ENCODE measurements at places on chromosomes 7 and 10.

- DNase-seq, result no peak
These were observed 25.5 kb upstream of the C10orf67 start for GRCh38 chr10:23370106-23370505.

- no peak for DNase-seq
These were observed 95.2 kb downstream of the VOPP1 start for GRCh38 chr7:55476852-55477780.

- no peak for DNase-seq
These were observed 874 bp downstream of the CISD1 start for GRCh38 chr10:58269782-58270290.

DNA sequence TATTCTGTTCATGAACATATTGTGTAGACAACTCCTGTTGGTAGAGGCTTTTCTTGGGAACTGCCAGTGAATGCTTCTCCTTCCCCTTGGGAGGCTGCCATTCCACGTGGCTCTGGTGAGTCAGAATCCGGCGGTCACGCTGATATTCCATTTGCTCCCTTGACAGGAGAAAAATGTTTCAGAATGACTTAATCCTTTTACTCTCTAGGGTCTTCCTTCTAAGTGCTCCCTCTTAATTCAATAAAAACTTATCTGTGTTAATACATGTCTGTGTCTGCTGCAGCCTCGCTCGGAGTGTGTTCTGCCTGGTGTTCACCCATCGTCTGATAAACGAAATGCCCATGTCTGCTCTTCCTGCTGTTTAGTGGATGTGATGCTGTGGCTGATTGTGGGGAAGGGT, 278.6 kb downstream of the ARHGAP12 start:
- no peak for DNase-seq

DNA sequence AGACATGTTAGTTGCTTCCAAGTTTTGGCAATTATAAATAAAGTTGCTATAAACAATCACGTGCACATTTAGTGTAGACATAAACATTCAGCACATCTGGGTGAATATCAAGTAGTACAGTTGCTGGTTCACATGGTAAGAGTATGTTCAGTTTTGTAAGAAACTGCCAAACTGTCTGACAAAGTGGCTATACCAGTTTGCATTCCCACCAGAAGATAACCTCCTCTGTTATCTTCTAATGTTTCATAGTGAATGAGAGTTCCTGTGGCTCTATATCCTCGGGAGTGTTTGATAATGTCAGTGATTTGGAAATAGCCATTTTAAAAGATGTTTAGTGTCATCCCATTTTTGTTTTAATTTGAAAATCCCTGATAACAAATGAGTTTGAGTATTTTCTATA, 259.6 kb upstream of the PLXDC2 start:
- no peak for DNase-seq

DNA sequence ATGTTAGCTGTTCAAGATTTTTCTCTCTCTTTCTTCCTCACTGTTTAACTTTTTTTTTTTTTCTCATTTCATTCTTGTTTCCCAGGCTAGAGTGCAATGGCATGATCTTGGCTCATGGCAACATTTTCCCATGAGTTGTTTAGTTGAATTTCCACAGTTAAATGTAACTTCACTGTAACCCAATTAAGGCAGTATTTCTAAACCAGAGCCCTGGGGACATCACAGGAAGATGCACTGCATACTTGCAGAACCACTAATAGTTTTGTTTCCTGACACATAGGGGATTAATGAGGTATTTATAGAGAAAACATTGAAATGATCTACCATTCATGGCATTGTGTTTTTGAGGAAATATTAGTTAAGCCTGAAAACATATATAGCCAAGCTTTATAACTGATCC, 795.6 kb upstream of the GHITM start:
- no peak for DNase-seq

GRCh38 chr10:126569513-126570244, 100.8 kb downstream of the C10orf90 start:
- no peak for DNase-seq

DNA sequence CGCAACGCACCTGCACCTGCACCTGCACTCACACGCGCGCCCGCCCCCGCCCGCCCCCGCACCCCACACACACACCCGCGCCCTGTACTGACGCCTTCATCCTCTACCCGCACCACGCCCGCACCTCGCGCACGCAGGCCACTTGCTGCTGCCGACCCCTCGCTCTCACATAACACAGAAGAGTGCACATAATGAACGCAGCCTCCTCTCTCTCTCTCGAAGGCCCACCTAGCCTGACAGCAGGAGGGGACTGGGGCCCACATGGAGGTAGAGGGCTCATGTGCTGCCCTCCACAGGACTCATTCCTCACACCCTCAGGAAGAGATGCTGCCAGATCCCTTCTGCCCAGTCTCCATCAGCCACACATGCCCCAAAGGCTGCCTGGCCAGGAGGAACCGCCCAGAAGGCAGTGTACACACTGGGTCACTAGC, 432 bp upstream of the CAMK2B start:
- no peak for DNase-seq

DNA sequence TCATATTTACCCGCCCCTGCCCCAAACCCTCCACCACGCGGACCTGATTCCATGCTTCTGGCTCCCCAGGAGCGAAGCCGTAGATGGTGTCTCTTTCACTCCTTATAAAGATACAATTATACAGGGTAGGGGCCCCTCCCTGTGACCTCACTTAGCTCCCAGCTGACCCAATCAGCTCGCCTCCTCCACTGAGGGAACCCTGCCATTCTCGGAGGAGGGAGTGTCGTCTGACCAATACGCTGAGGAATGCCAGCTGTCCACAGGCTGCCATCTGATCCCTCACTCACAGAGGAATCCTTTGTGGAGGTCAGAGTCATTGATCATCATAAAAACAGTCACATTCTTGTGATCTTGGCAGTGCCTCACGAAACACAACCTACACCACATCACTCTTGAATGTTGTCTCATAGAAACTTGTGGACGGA, 67.5 kb upstream of the INSIG1 start:
- DNase-seq, result no peak

GRCh38 chr7:101882595-101883564, 65.5 kb downstream of the CUX1 start:
- DNase-seq, result no peak

DNA sequence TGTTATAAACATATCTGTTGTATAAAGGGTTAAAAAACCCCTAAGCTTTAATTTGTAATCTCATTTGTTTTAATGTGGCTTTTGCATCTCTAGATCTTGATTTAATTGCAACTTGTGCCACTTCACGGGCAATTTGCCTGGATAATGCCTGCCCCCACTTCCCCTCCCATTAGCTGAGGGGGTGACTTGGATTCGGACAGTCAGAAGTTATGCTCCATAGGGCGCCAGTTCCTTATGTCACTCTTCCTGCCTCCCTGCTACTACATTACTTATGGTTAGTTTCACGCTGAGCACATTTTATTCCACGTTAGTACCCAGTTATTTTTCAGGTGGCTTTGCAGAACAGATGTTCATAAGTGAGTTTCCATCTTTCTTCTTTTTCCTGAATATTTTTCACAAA, 1015.2 kb upstream of the PHF14 start:
- DNase-seq, result no peak

DNA sequence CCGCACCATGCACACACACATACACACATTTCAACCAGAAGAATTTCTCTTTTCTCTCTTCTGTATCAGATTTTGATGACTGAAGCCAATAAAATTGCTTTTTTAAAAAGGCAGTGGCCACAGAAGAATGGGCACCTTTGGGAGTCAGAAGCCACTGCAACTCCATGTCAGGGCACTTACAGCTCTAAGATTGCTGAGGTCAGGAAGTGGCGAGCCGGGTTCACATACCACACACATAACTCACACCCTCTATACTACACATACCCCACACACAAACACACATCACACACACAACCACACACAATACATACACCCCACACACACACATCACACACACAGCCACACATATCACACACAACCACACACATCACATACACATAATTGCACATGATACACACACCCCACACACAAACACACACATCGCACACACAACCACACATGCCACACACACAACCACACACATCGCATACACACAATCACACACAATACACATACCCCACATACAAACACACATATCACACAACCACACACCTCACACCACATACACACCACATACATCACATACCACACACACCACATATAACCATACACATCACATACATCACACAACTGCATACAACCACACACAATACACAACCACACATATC, 31.2 kb downstream of the GPRIN2 start:
- no peak for DNase-seq

DNA sequence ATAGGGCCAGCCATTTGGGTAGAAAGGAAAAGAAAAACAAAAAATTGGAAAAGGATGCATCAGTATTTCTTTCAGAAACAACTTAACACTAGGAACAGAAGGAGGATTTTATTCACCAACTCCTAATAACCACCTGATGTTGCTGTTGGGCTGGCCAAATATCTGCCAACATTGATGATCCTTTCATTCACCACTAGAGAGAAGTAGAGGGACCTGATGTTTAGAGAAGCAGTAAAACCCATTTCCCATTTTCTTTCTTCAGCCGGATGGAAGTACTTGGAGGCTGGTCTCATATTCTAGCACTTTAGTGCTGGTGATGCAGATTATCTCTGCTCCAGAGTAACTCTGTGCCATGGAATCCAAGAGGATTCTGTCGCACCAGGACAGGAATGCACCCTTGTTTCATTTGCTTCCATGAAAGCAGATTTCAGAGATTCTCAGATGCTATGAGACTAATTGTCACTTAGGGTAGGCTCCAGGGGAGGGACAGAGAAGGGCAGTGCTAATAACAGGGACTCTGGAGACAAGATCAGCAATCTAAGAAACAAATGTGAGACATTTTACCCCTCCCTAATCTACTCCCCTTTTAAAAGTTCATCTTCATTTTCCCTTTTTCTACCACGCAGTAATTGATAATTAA, 3.1 kb downstream of the KLLN start:
- DNase-seq, result peak; percentile 49

- DNase-seq, result no peak
These were observed 31.3 kb downstream of the CTBP2 start for GRCh38 chr10:125129076-125129458.

DNA sequence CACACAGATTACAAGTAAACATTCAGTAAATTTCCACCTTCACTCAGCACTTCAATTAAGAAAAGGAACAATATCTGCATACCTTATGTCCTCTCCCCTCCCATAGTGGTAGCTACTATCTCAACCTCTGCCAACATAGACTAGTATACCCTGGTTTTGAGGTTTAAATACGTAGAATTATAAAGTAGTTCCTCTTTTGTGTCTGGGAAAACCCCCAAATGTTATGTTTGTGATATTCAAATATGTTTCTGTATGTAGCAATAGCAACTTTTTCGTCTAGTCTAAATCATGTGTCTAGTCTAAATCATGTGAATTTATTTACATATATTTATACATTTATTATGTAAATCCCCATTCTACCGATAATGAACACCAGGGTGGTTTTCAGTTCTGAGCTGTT, 13.2 kb upstream of the CAMK2B start:
- DNase-seq, result no peak

- no peak for DNase-seq
These were observed 5.8 kb downstream of the TCF7L2 start for GRCh38 chr10:112955582-112956421.

DNA sequence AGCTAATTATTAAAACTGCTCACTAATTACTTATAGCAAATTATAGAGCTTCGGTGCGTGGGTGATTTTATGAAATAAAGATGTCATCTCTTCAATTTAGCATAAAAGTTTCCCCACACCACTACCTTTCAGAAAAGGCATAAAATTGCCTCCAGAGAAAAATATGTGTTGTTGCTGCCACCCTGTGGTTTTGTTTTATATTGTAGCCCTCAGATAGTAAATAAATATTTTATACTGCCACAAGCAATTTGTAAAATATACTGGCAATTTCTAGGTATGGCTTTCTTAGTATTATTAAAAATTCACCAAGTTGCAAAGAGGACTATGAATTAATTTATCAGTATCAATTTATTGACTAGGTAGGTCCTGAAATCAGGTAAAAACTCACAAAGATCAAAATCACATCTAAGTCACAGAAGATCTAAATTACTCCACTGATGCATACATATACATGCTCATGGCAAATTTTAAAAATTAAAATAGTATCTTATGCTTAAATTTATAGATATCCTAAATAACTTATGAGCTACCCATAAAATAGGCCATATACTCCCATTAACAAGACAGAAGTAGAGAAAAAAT, 26.5 kb downstream of the ASNS start:
- DNase-seq, result no peak

GRCh38 chr7:123538189-123538714, 3.9 kb upstream of the IQUB start:
- no peak for DNase-seq

GRCh38 chr10:118241229-118242137, 100.6 kb downstream of the FAM204A start:
- DNase-seq, result peak; percentile 73

- peak; percentile 21 for DNase-seq
These were observed 1.8 kb downstream of the TNRC18 start for GRCh38 chr7:5421714-5422395.

GRCh38 chr10:11794566-11794965, 28.6 kb upstream of the PROSER2 start:
- DNase-seq, result no peak

DNA sequence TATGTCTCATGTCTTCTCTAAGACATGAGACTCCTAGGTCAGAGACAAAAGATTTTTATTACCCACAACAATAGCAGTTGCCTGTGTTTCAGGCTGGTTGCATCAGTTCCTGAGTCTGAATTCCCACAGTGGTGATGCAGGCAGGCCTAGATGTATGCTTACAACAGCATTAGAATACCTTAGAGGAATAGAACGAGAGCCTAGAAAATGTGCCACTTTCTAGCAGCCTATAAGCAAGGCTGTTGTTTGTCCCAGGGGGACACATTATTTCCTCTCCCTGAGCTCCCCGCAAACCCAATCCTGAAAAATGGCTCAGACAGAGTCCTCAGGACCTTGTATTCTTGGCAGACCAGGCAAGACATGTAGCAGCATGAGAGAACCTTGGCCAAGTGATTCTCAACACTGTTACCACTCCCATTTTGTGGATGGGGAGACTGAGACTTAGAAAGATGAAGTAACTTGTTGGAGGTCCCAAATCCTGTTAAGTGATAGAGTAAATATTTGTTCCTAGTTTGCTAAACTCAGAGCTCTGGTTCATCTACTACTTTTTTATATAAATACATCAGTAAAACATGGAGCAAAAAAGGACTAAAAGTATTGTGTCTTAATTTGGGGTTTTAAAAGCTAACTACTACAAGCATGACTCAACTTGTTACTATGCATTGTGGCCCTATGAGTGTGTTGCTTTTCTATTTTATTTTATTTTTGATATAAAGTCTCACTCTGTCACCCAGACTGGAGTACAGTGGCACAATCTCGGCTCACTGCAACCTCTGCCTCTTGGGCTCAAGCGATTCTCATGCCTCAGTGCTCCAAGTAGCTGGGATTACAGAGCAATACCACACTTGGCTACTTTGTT, 14.2 kb downstream of the VTI1A start:
- DNase-seq, result no peak

Data from CD4-positive, alpha-beta T cell treated with Interleukin-17A for 4 hours (primary cell).